ENCODE measurements at places on chromosomes 12 and 14. TPM values are rescaled to one million over a fixed set of nuclear protein-coding genes. Genes with fewer than 3 reads are reported as not detected.

The RTN1 gene
- 1.9 TPM for polyA plus RNA-seq

The CLEC2A gene
- polyA plus RNA-seq: not detected

The TAPBPL gene
- polyA plus RNA-seq: 8.6 TPM

The NRL gene
- polyA plus RNA-seq: 1.6 TPM

The PAPOLA gene
- polyA plus RNA-seq: 133 TPM

The SLC5A8 gene
- not detected for polyA plus RNA-seq

The POTEM gene
- polyA plus RNA-seq: not detected

The GLIPR1L1 gene
- not detected for polyA plus RNA-seq

The FANCM gene
- 5.9 TPM for polyA plus RNA-seq

The KRT71 gene
- not detected for polyA plus RNA-seq

The PIANP gene
- 4.6 TPM for polyA plus RNA-seq

The TCTN2 gene
- polyA plus RNA-seq: 8.8 TPM

The ERP27 gene
- 1.7 TPM for polyA plus RNA-seq

The MDGA2 gene
- 0.19 TPM for polyA plus RNA-seq

The DEPDC4 gene
- polyA plus RNA-seq: 0.82 TPM

The PMCH gene
- polyA plus RNA-seq: 0.70 TPM

The LRFN5 gene
- 8.0 TPM for polyA plus RNA-seq

The SLC8A3 gene
- 7.6 TPM for polyA plus RNA-seq

The CCDC38 gene
- polyA plus RNA-seq: 0.17 TPM

The PPP4R4 gene
- 0.21 TPM for polyA plus RNA-seq

The C12orf54 gene
- polyA plus RNA-seq: not detected

The ANO2 gene
- polyA plus RNA-seq: 2.6 TPM

The KLRC2 gene
- not detected for polyA plus RNA-seq

The SMOC1 gene
- 4.4 TPM for polyA plus RNA-seq

The CCDC175 gene
- not detected for polyA plus RNA-seq

The OVCH1 gene
- 0.33 TPM for polyA plus RNA-seq

The APOF gene
- polyA plus RNA-seq: 0.07 TPM

The SMIM41 gene
- not detected for polyA plus RNA-seq

The PRB2 gene
- not detected for polyA plus RNA-seq

The DHH gene
- 0.81 TPM for polyA plus RNA-seq

The BEGAIN gene
- 2.6 TPM for polyA plus RNA-seq

The ASB2 gene
- polyA plus RNA-seq: 28.8 TPM

The GUCY2C gene
- polyA plus RNA-seq: 0.28 TPM

The JDP2 gene
- 40.2 TPM for polyA plus RNA-seq

The ACOT6 gene
- polyA plus RNA-seq: not detected

The GCH1 gene
- polyA plus RNA-seq: 4.7 TPM

The ST8SIA1 gene
- 8.3 TPM for polyA plus RNA-seq

The TPPP2 gene
- 0.78 TPM for polyA plus RNA-seq

The PZP gene
- polyA plus RNA-seq: not detected

The OTOGL gene
- polyA plus RNA-seq: 0.63 TPM

The TCL1A gene
- 1.4 TPM for polyA plus RNA-seq

The CCNB1IP1 gene
- 74.4 TPM for polyA plus RNA-seq

The LRP1-AS gene
- 1.1 TPM for polyA plus RNA-seq

All from muscle of arm (tissue), 14 donors.